ENCODE measurements at places on chromosomes 7 and 10. TPM values are rescaled to one million over a fixed set of nuclear protein-coding genes. Genes with fewer than 3 reads are reported as not detected.

GRCh38 chr10:80561950-80562349 lies 24.2 kb downstream of the SH2D4B start:
- H3K27me3 ChIP-seq, result peaks cover 25% of the 10 kb centered on the region
- no peak for DNase-seq
- no peak overlapping the region for H3K4me3 ChIP-seq

DNA sequence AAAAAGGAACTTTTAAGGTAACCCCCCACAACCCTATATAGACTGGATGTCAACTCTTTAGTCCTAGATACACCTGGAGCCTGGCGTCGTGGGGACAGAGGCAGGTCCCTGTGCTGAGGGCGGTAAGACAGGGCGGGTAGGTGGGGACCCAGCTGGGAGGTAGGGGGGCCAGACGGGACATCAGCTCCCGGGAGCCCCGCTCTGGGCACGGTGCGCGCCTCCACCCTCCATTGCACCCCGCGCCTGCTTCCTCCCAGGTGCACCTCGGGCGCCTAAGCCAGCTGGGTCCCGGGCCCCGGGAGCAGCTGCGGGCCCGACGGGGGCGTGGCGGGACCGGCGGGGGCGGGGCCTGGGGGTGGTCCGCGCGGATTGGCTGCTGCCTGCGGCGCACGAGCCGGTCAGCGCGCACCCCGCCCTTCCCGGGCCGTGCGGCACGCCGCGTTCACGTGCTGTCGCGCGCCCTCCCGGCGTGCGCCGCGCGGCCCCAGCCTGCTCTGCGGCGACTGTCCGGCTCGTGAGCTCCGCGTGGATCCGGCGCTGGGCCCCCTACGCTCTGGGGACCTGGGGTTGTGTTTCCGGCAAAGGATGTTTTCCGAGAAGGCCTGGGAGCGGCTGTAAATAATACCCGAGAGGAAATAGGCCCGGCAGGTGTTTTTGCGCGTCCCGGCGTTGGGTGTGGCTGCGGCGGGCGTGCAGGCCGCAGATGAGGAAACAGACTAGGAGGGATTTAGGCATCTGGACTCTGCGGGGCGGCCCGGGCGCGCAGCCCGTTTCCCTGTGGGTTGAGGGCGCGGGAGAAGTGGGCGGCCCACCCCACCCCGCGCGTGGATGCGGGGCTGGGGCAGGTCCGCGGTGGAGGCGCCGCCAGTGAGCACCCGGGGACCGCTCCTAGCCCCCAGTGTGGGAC lies 39.1 kb upstream of the PFKFB3 start:
- peaks cover 49% of the 10 kb centered on the region for H3K4me1 ChIP-seq
- H3K36me3 ChIP-seq, result peaks cover 29% of the 10 kb centered on the region
- DNase-seq, result peak; percentile 98
- H3K27me3 ChIP-seq, result no peaks in the 10 kb centered on the region

DNA sequence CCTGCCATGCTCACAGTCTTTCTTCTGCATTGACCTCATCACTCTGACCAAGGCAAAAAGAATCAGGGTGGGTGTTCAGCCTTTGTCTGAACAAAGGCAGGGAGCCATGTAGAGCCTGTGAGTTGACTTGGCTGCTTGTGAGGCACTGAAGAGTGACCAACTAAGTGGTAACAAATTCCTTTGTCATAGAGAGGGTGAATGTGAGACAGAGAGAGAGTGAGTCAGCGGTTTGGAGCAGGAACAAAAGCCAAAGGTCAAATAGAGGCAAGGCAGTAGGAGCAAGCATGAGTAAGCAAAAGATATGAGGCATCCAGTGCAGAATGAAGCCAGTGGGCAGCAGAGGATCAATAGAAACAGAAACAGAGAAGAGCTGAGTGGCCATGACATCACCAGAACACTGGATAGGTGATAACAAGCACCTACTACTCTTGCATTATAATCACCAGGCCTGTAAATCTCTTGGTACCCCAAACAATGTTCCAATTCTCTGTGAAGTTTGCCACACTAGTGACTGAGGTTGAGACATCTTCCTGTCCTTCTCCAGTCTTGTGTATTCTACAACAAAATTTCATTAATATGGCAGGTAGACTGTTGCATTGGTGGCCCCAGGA lies 116.2 kb upstream of the LAMB4 start:
- no peaks in the 10 kb centered on the region for H3K36me3 ChIP-seq
- DNase-seq, result no peak
- no peaks in the 10 kb centered on the region for H3K4me1 ChIP-seq
- no peak overlapping the region for H3K4me3 ChIP-seq
- H3K27me3 ChIP-seq, result peaks cover 2% of the 10 kb centered on the region

Gene LGI1
- not detected for total RNA-seq

Gene PITX3
- total RNA-seq, result 0.54 TPM

Gene LRRD1
- total RNA-seq, result not detected

DNA sequence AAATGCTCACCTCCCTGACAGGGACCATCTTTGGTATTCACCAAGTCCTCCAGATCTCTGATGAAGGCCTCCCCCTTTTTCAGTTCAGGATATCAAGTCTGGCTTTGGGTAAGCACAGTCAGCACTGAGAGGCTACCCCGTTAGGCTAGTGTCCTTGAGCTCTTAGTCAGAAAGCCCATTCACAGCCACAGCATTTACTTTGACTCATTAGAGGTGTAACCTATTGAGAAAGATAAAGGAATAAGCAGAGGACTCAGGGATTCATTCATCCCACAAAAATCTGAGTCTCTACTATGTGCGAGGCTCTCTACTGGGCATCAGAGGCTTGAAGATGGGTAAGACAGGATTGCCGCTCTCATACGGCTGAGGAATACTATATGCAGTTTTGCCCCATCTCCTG lies 14.0 kb upstream of the RAMP3 start:
- no peaks in the 10 kb centered on the region for H3K36me3 ChIP-seq
- no peak for DNase-seq
- H3K27ac ChIP-seq, result no peak overlapping the region
- H3K4me1 ChIP-seq, result peaks cover 3% of the 10 kb centered on the region
- H3K4me3 ChIP-seq, result no peak overlapping the region

DNA sequence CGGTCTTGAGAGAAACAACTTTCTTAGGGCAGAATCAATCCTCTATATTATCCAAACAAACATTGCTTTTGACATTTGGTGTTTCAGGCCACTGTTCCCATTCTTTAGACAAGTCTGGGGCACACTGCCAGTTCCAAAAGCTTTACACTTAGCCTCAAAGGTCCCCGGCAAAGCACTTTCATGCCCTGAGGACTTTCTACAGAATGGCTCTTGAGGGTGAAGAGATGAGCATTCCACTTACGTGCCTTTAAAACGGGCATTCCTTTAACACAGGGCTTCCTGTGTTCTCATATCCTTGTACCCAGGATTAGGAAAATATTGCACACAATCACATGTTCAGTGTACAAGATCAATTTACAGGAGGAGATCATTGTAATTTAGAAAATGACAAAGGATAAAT lies 13.1 kb upstream of the TMEM213 start:
- no peak overlapping the region for H3K4me3 ChIP-seq
- H3K36me3 ChIP-seq, result no peaks in the 10 kb centered on the region
- H3K4me1 ChIP-seq, result no peaks in the 10 kb centered on the region
- no peak for DNase-seq
- H3K27ac ChIP-seq, result no peak overlapping the region
- peaks cover 3% of the 10 kb centered on the region for H3K27me3 ChIP-seq

GRCh38 chr10:51075043-51075872 lies 971 bp downstream of the PRKG1 start:
- H3K27me3 ChIP-seq, result peaks cover 42% of the 10 kb centered on the region
- peaks cover 5% of the 10 kb centered on the region for H3K4me1 ChIP-seq
- no peak overlapping the region for H3K27ac ChIP-seq
- no peaks in the 10 kb centered on the region for H3K36me3 ChIP-seq

GRCh38 chr7:117776224-117776623 lies 97.0 kb downstream of the CTTNBP2 start:
- no peaks in the 10 kb centered on the region for H3K36me3 ChIP-seq
- H3K4me3 ChIP-seq, result no peak overlapping the region
- H3K27ac ChIP-seq, result no peak overlapping the region
- DNase-seq, result no peak

DNA sequence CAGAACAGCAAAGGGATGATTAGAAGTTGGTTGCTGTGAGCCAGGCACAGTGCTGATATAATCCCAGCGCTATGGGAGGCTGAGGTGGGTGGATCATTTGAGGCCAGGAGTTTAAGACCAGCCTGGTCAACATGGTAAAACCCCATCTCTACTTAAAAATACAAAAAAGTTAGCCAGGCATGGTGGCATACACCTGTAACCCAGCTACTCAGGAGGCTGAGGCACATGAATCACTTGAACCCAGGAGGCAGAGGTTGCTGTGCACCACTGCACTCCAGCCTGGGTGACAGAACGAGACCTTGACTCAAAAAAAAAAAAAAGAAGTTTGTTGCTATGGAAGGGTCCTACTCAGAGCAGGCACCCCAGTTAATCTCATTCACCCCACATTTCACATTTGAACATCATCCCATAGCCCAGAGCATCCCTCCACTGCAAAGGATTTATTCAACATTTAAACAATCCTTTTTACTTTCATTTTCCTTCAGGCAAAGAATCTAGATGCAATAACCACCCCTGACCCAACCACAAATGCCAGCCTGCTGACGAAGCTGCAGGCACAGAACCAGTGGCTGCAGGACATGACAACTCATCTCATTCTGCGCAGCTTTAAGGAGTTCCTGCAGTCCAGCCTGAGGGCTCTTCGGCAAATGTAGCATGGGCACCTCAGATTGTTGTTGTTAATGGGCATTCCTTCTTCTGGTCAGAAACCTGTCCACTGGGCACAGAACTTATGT lies 4.1 kb downstream of the IL6 start:
- peaks cover 21% of the 10 kb centered on the region for H3K4me1 ChIP-seq
- H3K4me3 ChIP-seq, result no peak overlapping the region
- peaks cover 39% of the 10 kb centered on the region for H3K27me3 ChIP-seq
- H3K36me3 ChIP-seq, result no peaks in the 10 kb centered on the region
- no peak for DNase-seq
- H3K27ac ChIP-seq, result no peak overlapping the region
